ENCODE measurements at places on chromosomes 5 and 9.
A peak's percentile ranks its signal among the peaks of the same experiment; 100 is the strongest.

DNA sequence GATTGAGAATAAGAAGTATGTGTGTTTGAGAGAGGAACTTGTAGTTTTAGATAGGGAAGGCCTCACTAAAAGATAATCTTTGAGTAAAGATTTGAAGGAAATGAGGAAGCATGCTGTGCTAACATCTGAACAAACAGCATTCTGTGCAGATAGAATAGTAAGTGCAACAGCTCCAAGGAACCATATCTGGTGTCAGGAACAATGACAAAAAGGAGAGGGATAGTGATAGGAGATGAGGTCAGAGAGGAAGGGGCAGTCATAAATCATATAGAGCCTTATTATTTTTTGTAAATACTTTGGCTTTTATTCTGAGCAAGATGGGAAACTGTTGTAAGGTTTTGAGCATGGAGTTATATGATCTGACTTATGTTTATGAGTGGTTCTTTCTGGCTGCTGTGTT is 3.8 kb downstream of the MRPL22 start:
- no peak for DNase-seq

DNA sequence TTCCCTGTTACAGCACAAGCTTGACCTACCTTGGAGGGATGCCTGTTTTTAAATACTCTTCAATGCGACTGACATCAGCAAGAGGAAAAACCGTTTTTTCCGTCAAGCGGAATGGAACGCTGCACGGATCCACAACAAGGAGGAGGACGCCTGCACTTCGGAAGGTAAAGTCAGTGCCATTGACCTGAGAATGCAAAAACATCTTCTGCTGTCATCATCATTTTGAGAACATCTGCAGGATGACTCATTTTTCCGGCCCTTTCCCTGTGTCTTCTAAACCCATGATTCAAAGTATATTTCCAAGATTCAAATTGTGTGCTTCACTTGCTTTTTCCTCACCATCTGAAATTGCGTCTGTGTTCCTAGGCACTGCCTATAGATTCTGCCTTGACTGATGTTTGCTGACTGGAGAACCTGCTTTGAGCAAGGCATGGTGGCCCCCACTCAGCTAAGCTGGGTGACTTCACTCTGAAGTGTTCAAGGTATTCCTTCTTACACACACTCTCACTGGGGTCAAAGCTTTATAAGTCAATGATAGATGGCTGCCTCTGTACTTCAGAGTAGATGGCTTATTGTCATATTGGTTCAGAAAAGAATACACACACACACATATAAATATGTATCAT is 78.1 kb downstream of the CEMIP2 start:
- DNase-seq: no peak

DNA sequence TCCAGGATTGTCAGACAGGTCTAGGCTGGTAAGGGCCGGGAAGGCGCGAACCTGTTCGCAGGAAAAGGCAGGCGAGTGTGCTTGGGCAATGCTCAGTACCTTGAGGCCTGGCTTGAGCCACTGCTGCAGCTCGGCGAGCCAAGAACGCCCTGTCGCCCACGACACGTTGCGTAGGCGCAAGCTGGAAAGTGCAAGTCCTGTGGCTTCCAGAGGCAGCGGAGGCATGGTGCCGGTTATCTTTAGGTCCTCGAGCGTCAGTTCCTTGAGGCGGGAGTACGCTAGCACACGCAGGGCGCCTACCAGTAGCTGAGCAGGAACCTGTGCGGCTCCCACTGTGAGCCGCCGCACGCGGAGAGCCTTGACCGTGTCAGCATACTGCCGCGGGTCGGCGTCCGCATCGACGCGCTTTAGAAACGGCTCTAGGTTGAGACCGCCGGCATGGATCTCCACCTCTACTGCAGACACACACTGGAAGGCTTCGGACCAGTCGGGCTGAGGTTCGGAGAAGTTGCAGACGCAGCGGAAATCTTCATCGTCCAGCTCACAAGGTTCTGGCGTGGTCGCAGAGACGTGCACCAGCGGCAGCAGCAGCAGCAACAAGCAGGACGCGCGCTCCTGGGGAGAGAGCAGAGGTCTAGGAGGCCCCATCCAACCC is 482 bp downstream of the CD14 start:
- peak; percentile 60 for DNase-seq

- DNase-seq: no peak
These were observed 4.2 kb downstream of the TMEM167A start for GRCh38 chr5:83072966-83073365.

- no peak for DNase-seq
These were observed 110.3 kb upstream of the PTCH1 start for GRCh38 chr9:95626885-95627558.

DNA sequence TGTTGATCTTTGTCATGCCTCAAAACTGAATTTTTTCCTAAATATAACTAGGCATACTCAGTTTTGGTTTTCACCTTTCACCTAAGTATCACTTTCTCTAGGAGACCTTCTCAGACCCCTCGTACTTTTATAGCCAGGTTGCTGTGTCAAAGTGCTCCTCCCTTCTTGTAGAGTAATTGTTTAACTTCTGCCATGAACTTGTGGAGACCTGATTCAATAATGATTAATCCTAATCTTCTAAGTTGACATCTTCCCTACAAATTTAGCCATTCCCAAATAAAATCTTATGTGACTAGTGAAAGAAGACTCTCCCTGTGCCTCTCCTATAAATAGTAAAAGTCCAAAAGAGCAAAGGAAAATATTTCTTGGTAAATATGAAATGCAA is 159.8 kb downstream of the SPATA31D1 start:
- DNase-seq: no peak

DNA sequence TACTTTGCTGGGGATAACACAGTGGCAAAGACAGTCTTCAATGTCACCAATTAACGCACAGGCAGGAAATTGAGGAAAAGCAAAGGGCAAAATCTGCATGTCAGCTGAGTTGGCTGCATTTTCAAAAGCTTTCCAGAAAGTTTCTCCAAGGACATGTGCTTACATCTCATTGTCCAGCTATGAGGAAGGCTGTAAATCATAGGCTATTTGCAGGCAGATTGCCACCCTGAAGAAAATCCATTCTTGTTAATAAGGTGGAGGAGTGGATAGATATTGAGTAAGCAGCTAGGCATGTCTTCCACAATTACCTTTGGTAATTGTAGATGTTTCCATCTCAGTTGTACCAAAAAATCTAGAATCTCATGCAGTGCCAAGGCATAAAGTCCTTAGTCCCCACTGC is 278.0 kb upstream of the NUDT12 start:
- DNase-seq: no peak

DNA sequence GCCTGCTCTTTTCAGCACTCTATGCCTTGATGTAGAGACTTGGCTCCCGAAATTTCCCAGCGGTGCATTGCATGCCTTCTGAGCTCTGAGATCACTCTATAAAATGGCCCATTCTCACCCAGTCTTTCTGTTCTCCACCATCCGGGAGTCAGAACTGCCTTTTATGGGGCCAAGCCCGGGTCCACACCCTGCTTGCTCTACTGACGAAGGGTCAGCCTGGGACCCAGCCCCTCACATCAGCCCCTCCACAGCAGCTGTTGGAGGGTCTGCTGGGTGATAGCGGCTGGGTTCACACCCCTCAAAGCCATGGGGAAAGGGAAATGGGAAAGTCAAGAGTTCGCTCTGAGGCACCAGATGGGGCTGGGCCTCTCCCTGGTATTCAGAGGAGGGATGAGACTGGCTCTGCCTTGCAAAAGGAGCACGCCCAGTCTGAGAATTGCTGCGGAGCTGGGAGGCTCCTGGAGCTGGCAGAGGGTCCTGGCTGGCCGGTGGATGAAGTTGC is 66.0 kb upstream of the ORM1 start:
- DNase-seq: no peak

DNA sequence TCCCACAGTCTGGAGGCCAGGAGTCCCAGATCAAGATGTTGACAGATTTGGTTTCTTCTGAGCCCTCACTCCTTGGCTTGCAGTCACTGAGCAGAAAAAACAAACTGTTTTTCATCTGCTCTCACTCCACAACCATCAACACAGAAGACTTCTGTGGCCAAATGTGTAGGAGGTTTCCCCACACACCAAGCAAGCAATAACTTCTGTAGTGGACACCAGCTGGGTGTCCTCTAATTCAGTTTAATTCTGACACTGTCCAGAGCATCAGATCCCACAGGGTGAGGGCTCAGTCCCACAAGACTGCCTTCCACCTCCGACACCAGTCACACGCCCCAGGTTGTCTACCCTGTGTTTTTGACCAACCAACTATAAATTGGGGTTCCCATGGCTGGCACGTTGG is 209.9 kb downstream of the AOPEP start:
- no peak for DNase-seq

DNA sequence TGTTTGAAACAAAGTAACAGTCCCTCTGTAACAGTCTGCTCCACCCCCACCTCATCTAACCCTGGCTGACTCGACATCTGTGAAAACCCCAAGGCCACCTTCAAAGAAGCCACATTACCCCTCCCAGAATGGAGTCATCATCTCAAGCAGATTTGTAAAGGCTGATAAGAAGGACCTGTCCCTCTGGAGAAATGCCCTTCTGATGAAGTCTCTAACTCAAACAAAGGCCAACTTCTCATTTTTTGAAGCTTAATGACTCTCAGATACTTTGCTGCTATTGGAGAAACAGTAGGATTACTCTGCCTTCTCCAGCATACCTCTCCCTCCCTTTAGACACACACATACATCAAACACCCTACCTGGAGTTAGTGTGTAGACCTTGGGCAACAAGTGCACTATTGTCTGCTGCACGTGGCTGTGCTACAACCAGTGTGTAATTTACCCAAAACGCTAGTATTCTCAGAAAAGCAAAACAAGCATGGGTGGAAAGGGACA is 5.3 kb upstream of the SUSD1 start:
- DNase-seq: no peak

- peak; percentile 20 for DNase-seq
These were observed 366 bp downstream of the EPB41L4A start for GRCh38 chr5:112418659-112419163.

GRCh38 chr9:27499451-27499850 is 24.6 kb upstream of the IFNK start:
- DNase-seq: no peak

DNA sequence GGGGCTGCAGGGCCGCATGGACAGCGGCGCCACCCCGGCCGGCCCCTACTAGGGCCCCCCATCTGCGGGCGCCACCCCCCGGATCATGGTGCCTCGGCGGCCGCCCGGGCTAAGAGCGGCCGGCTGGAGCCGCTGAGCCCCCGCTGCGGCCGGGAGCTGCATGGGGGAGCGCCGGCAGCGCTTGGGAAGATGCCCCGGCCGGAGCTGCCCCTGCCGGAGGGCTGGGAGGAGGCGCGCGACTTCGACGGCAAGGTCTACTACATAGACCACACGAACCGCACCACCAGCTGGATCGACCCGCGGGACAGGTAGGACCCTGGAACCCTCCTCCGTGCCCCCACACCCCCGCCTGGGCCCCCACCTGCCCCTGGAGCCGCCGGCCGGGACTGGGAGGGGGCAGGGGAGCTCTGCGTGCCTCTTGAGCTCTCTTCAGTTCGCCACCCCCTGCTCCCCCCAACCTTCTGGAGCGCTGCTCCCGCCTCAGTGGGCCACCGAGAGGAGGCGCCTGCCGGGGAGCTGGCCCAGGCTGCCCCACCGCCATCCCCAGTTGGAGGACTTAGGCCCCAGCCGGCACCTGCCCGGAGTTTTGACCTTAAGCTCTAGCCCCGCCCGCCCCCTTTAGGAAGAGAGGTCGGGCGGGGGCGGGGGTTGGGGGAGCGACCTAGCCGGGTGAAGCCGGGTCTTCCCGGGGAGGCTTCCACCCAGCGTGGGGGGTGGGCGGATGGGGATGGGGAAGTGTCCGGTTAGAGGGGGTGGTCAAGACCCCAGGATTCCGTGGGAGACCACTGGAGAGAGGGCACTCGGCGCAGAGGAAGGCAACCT is 730 bp downstream of the WWC1 start:
- DNase-seq: no peak

- no peak for DNase-seq
These were observed 8.3 kb upstream of the ADRA1B start for GRCh38 chr5:159907689-159908590.

DNA sequence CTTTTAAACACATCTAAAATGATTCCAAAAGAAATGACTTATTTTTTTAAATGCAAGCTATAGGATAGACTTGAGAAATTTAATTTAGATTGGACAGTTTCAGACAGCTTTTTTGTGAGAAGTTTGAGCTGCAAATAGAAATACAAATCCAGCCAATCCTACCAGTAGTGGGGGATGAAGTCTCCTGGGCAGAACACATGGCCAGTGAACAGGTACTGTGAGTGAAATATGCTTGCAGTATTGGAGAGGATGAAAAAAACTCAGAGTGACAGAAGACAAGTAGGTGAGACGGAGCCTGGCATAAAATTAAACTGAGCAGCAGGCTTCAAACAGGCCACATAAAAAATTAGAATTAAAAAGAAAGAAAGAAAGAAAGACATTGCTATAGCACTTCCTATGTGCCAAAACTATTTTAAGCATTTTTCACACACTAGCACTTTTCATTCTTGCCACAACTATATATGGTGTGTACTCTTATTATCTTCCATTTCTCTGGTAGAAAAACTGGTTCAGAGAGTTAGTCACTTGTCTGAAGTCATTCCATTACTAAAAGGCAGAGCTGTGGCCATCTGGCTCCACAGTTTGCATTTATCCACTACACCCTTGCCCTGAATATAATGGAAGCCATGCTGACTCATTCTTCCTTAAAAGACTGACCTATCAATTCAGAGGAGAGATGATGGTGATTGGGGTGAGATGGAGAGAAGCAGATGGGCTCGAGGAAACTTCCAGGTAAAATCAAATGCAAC is 310.2 kb upstream of the CTNND2 start:
- DNase-seq: no peak

DNA sequence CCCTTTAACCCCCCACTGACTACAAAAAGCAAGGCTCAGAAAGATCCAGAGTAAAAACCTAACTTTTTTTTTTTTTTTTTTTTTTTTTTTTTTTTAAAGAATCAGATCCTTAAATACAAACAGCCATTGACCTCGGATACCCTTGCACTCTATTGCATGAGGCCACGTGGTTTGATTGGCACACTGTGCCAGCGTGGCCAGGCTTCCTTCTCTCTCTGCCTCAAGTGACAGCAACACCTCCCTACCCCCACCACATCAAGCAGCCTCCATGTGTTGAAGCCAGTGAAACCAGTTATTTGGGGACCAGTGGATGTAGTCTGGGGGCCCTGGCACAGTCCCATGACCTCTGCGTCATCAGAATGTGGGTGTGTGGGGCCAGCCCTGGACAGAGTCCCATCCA is 71.4 kb downstream of the OTULIN start:
- DNase-seq: no peak

GRCh38 chr9:137031904-137032640 is at the start of gene FUT7:
TSS of gene FUT7 (minus strand) at chr9:137032088. CDS start at chr9:137031991, 97 bp downstream.
- no peak for DNase-seq

DNA sequence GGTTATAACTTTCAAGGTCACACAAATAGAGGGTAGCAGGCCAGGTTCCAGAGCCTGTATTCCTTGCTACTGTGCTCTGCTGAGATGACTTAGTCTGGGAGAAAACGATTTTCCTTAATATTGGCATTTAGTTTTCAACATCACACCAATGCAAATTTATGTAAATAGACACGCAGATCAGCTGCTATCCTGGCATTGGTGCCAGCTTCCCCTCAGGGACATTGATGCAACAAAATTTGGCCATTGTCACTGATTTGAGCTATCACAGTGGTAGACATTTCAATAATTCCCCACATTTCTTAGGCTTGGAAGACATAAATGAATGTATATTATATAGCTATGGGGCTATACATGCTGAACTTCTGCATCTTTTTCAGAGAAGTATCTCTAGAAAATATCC is 71.6 kb upstream of the ASTN2 start:
- no peak for DNase-seq
